GM12892 (cell line): ENCODE measurements at places on chromosomes 7 and 10.

DNA sequence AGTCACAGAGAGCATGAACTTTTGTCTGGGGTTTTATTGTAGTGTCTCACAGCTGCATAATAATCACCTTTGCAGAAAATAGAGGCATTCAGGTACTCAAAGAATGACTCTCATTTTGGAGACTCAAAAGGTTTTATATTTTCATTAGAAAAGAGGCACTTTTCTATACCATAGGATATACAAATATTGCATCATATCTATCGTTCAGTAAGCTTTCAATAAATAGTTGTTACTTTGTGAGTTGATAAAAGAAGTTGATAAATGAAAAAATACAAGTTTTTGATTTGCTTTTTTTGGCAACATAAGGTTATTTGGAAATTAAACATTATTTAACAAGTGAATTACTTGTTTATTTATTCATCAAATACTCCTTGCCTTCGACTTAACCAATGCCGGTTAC, 279.9 kb downstream of the ARL4A start:
- no peak for DNase-seq

DNA sequence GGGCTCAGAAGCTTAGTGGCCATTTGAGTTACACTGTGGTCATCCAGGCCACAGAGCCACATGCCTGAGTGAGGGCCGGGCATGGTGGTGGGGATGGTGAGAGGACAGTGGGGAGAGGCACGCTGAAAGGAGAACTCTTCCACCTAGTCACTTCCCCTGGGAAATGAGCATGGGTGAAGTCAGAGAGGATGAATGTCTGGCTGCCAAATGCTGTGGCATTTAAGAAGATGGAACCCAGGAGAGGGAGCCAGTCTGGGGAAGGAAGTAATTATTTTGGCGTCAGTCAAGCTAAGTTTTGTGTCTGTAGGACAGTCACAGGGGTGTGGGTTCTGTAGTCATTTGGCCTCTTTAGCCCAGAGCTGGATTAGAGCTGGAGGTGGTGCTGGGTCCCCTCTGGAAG, 86.0 kb upstream of the PODXL start:
- no peak for DNase-seq

- no peak for DNase-seq
Observed at GRCh38 chr7:141114029-141114664, 40.3 kb downstream of the TMEM178B start.

DNA sequence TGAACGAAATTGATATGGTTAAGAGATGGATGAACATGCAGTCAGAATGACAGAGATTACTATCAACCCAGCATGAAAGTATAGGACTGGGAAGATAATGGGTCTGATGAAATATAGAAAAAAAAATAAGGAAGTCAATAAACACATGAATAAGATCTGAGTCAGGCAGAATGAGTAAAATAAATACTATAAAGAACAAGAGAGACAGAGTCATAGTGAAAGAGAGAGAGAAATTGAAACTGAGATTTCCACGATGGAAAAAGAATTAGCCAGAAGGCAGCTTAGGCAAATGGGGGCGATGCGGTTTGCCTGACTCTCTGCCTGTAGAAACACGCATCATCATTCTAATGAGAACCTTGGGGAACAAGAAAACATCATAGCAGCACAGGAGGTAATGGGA, 26.6 kb downstream of the SEMA3D start:
- DNase-seq: no peak

DNA sequence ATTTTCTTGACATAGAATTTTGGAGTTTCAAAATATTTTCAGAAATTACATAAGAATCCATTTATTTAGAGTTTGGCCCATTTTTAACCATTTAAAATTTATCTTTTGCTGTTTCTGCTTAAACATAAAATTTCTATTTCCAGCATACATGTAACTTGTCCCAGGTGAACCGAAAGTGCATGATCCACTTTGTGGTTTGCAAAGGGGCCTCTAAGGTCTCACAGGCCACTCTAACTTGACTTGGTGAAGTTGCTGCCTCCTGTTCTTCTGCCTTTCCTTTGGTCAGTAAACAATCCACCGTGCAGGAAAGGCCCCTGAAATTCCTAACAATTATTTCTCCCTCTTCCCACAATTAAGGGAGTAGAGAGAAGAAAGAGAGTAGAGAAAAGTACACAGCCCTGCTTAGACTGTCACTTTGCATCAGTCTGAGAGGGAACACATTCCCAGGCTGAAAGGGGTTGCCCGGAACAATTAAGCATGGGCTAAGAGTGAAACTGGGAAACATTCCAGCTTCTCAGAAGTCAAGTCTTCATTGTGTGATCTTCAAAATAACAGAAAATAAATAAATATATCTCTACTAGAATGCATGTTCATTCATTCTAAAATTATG, 79.5 kb upstream of the SEMA3A start:
- no peak for DNase-seq

DNA sequence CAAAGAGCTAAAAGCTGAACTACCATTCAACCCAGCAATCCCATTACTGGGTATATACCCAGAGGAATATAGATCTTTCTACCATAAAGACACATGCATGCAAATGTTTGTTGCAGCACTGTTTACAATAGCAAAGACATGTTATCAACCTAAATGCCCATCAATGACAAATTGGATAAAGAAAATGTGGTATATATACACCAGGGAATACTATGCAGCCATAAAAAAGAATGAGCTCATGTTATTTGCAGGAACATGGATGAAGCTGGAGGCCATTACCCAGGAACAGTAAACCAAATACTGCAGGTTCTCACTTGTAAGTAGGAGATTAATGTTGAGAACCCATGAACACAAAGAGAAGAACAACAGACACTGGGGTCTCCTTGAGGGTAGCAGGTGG, 1295.1 kb downstream of the TYW1 start:
- no peak for DNase-seq

DNA sequence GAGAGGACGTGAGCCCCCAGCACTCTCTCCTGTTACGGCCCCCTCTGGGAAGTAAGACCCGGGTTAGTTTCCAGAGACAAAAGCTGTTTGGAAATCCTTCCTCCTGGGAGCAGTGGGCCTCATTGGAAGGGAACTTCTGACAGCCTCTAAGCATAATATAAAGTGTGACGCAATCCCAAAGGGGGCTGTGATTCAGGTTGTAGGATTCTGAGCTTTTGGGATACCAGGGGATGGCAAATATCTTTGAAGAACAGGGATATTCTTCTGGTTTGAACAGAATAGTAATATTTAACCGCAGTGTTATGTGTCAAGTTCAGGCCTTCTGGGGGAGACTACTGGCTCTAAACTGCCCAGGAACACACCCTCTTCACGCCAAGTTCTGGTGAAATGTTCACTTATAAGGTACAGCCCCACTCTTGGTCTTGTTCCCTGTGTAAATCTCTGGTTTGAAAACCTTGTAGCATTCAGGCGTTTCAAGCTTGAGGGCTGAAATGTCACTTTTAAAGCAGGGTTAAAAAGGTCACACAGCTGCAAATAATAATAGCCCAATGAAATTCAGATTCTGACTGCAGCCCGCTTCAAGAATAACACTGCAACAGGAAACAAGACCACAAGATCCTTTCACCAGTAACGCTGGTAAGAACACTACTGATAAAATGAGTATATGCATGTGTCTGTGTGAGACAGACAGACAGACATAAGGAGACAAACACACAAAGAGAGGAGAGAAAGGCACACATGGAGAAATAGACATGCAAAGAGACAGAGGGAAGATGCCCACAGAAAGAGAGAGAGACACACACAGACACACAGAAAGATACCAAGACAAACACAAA, 69.0 kb downstream of the CREB5 start:
- DNase-seq: no peak

DNA sequence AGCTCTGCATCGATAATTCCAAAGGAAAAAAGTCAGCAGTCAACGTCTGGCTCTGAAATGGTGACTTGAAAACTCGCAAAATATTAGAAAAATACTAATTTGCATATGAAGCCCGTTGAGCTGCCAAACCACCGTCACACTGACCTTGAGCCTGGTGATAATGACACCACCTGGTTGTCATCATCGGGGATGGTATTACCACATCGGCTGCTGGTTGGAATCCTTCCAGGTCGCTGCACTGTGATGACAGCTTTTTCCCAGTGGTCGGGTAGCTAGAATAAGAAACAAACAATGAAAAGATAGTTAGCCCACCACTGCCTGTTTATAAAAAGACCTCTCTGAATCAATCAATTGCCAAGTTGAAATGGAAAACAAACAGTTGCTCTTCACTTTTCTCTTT, 41.6 kb downstream of the LAMB1 start:
- no peak for DNase-seq

- DNase-seq: no peak
Observed at GRCh38 chr7:881441-882234, 5.3 kb downstream of the GET4 start.

GRCh38 chr10:69835875-69836730, 34.4 kb downstream of the COL13A1 start:
- no peak for DNase-seq

DNA sequence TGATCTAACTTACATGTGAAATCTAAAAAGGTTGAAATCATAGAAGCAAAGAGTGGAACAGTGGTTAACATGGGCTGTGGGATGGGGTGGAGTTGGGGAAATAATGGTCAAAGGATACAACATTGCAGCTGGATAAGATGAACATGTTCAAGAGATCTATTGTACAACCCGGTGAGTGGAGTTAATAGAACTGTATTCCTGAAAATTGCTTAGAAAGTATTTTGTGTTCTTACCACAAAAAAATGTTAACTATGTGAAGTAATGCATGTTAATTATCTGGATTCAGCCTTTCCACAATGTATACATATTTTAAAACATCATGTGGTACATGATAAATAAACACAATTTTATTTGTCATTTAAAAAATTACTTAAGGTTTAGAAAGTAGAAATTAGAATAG, 271.0 kb upstream of the LRRTM3 start:
- DNase-seq: no peak

DNA sequence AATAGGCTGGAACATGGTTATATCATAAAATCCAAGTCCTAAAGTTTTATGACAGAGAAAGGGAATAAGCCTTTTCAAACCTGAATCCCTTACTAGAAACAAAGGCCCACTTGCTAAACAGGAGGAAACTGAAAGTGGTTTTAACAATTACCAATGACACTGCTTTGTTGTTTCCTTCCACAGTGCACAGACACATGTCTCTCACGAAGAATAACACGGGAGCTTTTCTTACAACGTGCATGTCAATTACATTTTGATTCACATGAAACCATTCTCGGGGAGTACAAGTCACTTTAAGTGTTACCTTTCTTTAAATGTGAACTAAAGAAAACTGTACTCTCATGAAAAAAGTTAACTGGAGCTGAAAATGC, 1.4 kb downstream of the MRPS33 start:
- no peak for DNase-seq

DNA sequence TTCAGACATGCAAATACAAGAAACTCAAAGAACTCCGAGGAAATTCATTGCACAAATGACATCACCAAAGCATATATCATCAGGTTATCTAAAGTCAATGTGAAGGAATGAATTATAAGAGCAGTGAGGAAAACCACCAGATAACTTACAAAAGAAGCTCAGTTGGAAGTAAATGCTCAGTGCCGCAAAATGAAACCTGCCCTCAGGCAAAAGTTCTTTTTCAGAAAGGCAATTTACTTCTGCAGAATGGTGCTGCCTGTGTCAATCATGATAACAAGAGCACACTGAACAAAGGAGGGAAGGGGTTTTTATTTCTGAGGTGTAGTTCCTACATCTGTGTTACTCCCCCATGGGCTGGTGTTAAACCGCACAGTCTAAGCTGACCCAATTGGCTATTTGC, 550.6 kb upstream of the SEMA3D start:
- DNase-seq: no peak

- no peak for DNase-seq
Observed at GRCh38 chr7:25624833-25625232, 396.5 kb upstream of the NPVF start.

DNA sequence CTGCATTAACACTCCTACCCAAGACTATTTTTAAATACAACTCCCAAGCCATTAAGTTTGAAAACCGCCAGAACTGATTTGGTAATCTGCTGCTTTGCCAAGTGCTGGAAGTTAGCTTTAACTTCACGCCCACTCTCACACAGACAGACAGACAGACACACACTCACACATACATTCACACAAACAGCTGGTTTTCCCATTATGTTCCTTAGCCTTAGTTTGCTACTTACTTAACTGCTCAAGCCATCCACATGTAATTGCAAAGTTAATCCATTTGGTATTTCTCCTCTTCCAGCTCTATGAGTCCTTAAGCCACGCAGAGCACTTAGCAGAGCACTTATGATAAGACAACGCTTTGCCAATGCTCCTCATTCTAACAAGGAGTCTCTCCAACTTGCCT, 8.3 kb downstream of the COBL start:
- no peak for DNase-seq

DNA sequence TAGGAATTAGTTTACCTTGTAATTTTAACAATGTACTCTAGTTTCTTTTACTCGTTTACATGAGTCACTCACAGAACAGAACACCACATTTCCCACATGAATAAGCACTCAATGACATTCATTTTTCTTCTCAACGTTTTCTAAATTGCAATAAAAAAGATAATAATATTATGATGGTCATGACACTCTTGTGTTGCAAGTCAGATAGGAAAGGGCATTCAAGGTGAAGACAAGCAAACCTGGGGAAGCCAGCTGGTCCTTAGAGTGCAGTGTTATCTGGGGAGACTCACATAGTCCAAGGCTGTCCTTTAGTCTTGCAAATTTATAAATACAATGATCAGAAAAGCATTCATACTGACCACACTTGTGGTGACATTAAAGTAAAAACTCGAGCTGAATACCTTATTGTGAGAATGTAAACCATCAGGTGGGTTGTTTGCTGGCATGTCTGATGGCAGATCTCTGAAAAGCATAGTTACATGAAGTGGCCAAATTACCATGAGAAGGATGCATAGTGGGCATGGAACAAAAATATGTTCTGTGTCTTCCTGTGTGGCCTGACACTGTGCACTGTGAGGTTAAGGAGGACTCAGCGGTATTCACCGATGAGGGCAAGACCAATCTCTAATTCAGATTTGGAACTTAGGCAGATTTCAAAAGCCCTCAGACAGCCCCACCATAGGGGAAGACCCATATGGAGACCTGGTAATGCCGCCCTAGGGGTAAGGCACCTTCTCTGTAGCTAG, 158.9 kb upstream of the ASAH2 start:
- DNase-seq: no peak

- DNase-seq: no peak
Observed at GRCh38 chr10:72416661-72417060, 61.9 kb upstream of the DNAJB12 start.

DNA sequence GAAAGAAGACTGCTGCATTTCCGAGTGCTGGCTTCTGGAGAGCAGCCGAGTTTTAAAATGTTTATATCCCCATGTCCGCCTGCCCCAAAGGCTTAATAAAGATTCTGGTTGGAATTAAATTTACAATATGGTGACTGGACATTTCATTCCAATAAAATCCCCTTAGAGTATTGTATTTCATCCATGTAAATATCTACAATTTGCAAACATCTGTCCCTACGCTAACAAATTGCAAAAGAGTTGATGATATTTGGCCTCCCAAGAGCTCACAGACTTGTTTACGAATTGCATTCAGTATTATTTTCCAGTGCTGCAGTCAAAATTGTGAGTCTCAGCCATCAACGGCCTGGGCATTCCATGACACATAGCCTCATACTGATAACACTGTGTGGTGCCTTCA, 50.1 kb downstream of the PLEKHS1 start:
- DNase-seq: no peak

GRCh38 chr7:13014011-13014410, 326.6 kb downstream of the ARL4A start:
- no peak for DNase-seq

GRCh38 chr10:7458556-7458955, 47.7 kb upstream of the SFMBT2 start:
- no peak for DNase-seq

GRCh38 chr10:60434418-60435046, 44.9 kb upstream of the ANK3 start:
- DNase-seq: no peak
